Activated CD4-positive, alpha-beta T cell treated with anti-CD3 and anti-CD28 coated beads, Interleukin-2, amount 10 ng/mL, durations not matched to agents 7 days and 5 days (primary cell): ENCODE measurements at places on chromosomes 12 and 14. TPM values are rescaled to one million over a fixed set of nuclear protein-coding genes. Genes with fewer than 3 reads are reported as not detected.

GRCh38 chr12:116055895-116056607, 221.4 kb downstream of the MED13L start:
- no peaks in the 10 kb centered on the region for H3K27me3 ChIP-seq
- H3K36me3 ChIP-seq: peaks cover 3% of the 10 kb centered on the region
- peaks cover 34% of the 10 kb centered on the region for H3K4me1 ChIP-seq
- H3K4me3 ChIP-seq: no peak overlapping the region
- H3K27ac ChIP-seq: peak overlapping the region; percentile 20

DNA sequence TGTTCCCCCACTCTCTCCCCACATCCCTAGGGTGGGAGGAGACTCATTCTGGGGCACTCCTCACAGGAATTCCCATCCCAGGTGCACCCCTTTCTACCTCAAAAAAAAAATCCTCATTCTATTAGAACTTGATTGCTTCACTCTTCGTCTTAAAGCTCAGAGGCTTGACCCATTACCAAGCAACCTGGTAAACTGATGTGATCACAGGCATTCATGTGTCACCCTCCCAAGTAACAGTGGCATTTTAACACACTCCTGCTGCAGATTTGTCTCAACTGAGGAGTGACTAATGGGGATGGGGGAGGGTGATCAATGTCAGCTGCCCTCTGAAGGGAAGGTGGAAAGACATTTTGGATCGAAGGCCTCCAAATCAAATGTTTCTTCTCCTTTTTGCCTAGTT, 78.1 kb upstream of the PTHLH start:
- DNase-seq: no peak
- H3K27me3 ChIP-seq: no peaks in the 10 kb centered on the region
- H3K4me1 ChIP-seq: no peaks in the 10 kb centered on the region
- H3K36me3 ChIP-seq: no peaks in the 10 kb centered on the region

GRCh38 chr12:94721173-94721572, 70.8 kb upstream of the TMCC3 start:
- H3K27ac ChIP-seq: no peak overlapping the region
- H3K36me3 ChIP-seq: no peaks in the 10 kb centered on the region
- peaks cover 1% of the 10 kb centered on the region for H3K27me3 ChIP-seq
- no peaks in the 10 kb centered on the region for H3K4me1 ChIP-seq

DNA sequence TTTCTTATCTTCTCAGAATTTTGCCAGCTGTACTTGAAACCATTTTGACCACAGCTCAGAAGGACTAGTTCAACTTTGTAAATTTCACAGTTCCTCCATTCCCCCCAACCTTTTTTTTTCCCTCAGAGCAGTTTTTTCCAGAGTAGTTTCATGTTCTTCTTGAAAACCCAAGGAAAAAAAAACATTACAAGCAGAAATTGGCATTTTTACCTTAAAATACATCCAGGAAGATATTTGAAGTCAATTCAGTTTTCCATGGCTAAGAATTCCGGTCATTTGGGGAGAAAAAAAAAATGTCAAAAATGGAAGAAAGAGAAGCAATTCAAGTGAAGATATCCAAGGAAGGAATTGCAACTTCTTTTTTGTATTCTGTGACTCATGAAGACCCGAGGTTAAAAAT, 39.5 kb downstream of the SYNE2 start:
- H3K27ac ChIP-seq: no peak overlapping the region
- no peak overlapping the region for H3K4me3 ChIP-seq
- peaks cover 9% of the 10 kb centered on the region for H3K4me1 ChIP-seq
- peaks cover 14% of the 10 kb centered on the region for H3K36me3 ChIP-seq

The SMARCC2 gene
- total RNA-seq: 140 TPM
